Spinal cord (tissue), 10 donors: ENCODE measurements at places on chromosomes 11 and 22. TPM values are rescaled to one million over a fixed set of nuclear protein-coding genes. Genes with fewer than 3 reads are reported as not detected.

- DNase-seq: no peak
- H3K27ac ChIP-seq: no peak overlapping the region
- H3K4me1 ChIP-seq: peaks cover 50% of the 10 kb centered on the region
- peaks cover 60% of the 10 kb centered on the region for H3K27me3 ChIP-seq
- no peak overlapping the region for H3K4me3 ChIP-seq
Observed at GRCh38 chr11:726278-727220, 20.5 kb downstream of the EPS8L2 start.

DNA sequence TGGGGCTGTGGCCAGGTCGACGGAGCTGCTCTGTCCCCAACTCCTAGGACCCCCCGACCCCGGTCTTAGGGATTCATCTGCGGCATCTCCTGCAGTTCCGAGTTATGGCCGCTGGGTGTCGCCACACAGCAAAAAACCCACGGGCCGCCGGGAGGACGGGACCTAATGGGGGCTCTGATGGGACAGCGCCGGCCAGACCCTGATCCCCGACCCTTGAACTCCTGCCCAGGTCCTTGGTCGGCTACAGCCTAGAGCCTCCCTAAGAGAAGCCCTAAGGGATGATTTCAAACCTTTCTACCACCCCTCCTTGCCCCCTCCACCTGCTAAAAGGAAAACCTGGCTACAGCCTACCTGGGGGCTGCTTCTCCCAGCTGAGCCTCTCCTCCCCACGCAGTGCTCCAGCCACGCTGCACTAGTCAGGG is 30.8 kb upstream of the LRRC10B start:
- H3K27me3 ChIP-seq: no peaks in the 10 kb centered on the region
- no peak overlapping the region for H3K27ac ChIP-seq
- no peak overlapping the region for H3K4me3 ChIP-seq
- DNase-seq: peak; percentile 73

Gene SGSM1
- total RNA-seq: 6.3 TPM

Gene FAT3
- 44.5 TPM for total RNA-seq

DNA sequence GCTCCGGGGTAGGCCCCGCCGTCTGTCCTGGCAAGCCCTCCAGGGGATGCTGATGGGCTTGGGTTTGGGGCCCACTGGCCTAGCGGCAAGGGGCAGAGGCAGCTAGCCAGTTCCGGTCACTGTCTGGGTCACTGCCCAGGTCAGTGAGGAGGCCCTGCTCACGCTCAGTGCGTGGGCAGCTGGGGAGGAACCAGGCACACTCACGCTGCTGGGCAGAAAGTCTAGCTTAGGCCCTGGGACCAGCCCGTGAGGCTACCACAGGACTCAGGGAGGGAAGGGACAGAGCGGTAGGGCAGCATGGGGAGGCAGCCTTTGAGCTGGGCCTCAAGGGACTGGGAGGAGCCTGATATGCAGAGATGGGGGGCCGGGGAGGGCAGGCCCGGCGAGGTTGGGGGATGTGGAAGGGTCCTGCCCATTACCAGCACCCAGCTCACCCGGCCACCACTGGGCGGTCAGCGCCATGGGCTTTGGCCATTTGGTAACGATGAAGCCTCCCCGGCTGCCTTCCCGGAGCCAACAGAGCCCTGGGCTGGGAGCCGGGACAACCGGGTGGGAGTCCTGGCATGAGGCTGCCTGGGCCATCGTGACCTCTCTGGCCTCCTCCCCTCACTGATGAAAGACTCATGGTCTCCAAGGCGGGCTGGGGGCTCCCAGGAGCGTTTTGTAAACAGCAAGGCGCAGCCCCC is 14.2 kb downstream of the SHISAL1 start:
- peaks cover 18% of the 10 kb centered on the region for H3K36me3 ChIP-seq
- no peak for DNase-seq
- peaks cover 35% of the 10 kb centered on the region for H3K4me1 ChIP-seq
- H3K27ac ChIP-seq: no peak overlapping the region
- H3K27me3 ChIP-seq: no peaks in the 10 kb centered on the region
